ENCODE measurements at places on chromosomes 5 and 9.

DNA sequence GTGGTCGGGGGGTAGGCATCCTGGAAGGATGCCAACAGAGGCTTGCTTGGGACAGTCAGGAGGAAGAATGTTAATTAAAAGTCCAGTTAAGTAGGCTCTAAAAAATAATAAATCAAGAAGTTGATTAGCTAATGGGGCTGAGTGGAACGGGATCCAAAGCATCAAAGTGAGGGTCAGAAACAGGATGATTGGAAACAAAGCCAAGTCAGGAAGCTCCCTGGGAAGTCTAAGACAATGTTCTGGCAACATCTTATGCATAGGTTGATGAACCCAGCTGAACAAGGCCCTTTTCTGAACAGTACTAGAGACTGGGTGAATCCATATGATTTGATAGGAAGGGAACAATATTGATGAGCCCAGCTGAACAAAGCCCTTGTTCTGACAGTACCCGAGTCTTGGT is 50.2 kb upstream of the STARD4 start:
- DNase-seq = no peak

- DNase-seq = no peak
Measured at GRCh38 chr5:141875795-141876627, 2.2 kb downstream of the PCDH1 start.

DNA sequence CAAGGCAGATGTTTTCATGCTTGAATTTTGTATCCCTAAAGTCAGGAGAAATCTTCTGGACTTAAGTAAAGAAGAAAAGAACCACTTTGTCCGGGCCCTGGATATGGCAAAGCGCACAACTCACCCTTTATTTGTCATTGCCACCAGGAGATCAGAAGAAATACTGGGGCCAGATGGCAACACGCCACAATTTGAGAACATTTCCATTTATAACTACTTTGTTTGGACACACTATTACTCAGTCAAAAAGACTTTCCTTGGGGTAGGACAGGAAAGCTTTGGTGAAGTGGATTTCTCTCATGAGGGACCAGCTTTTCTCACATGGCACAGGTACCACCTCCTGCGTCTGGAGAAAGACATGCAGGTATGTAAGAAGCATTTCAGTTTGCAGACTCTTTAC is 2.3 kb downstream of the TYRP1 start:
- no peak for DNase-seq

- DNase-seq = no peak
Measured at GRCh38 chr9:92534204-92534603, 1.6 kb downstream of the ECM2 start.

GRCh38 chr9:122031776-122032175 is 61.3 kb downstream of the TTLL11 start:
- DNase-seq = no peak

GRCh38 chr5:78546276-78546996 is 102.1 kb downstream of the LHFPL2 start:
- DNase-seq = peak; percentile 44

DNA sequence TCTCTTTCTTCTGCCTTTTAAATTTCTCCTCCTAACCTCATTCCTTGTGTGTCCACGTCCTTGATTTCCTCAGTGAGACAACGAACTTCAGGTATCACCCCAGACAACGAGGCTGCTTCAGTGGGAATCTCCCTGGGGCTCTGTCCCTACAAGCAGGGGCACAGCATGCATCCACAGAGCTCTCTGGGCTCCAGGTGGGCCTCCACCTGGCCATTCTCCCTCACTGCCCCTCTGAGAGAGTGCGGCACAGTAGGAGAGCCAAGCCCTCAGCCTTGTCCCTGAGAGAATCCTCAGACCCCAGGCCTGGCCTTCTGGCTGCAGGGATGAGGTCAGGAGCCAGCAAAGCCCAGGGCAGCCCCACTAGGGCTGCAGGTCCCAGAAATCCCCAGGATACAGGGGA is 105.3 kb downstream of the LHFPL2 start:
- DNase-seq = no peak

Data from inflammatory macrophage treated with lipopolysaccharide for 1 hour (primary cell).